A549 (cell line): ENCODE measurements at places on chromosomes 1 and 21. TPM values are rescaled to one million over a fixed set of nuclear protein-coding genes. Genes with fewer than 3 reads are reported as not detected.

TMEM201 gene
- 8.0 to 8.7 TPM (median 8.6 TPM) in 3 replicates for polyA plus RNA-seq

LIN28A gene
- polyA plus RNA-seq, result 0.03 TPM in 1 of 3 replicates, not detected in the others

AIRE gene
- polyA plus RNA-seq, result not detected in 3 replicates

C1orf116 gene
- polyA plus RNA-seq, result 3.2 to 3.6 TPM (median 3.4 TPM) in 3 replicates

RAP1GAP gene
- polyA plus RNA-seq, result 4.3 to 5.4 TPM (median 5.1 TPM) in 3 replicates

DARS2 gene
- 42.9 to 43.3 TPM (median 43.1 TPM) in 3 replicates for polyA plus RNA-seq

ST6GALNAC3 gene
- 0.92 to 1.5 TPM (median 1.1 TPM) in 3 replicates for polyA plus RNA-seq

ARHGEF16 gene
- 2.7 to 3.2 TPM (median 3.0 TPM) in 3 replicates for polyA plus RNA-seq

- no peak for DNase-seq
Observed at GRCh38 chr1:20095564-20096434, 23.5 kb downstream of the PLA2G2D start.

GRCh38 chr1:91567583-91567982 is 66.9 kb downstream of the CDC7 start:
- no peak for DNase-seq

DNA sequence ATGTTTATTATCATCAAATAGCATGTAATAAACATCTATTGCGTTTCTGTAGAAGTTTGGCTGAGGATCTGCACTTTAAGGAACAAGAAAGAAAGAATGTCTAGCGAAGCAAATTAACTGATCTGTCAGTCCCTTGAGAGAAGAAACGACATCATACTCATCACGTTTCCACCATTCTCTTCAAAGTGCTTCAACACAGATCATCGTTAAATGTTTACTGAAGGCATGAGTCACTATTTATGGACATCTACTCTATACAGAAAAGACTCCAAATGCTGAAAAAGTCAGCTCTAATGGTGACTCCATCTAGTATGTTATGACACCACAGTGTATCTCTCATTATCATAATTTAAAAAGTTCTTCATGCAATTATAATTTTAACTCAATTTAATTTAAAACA is 369.1 kb downstream of the RGS7 start:
- DNase-seq, result peak; percentile 10

- DNase-seq, result no peak
Observed at GRCh38 chr1:110667776-110668175, 7.0 kb downstream of the KCNA3 start.

- DNase-seq, result no peak
Observed at GRCh38 chr1:37031871-37032270, 2.4 kb downstream of the GRIK3 start.

DNA sequence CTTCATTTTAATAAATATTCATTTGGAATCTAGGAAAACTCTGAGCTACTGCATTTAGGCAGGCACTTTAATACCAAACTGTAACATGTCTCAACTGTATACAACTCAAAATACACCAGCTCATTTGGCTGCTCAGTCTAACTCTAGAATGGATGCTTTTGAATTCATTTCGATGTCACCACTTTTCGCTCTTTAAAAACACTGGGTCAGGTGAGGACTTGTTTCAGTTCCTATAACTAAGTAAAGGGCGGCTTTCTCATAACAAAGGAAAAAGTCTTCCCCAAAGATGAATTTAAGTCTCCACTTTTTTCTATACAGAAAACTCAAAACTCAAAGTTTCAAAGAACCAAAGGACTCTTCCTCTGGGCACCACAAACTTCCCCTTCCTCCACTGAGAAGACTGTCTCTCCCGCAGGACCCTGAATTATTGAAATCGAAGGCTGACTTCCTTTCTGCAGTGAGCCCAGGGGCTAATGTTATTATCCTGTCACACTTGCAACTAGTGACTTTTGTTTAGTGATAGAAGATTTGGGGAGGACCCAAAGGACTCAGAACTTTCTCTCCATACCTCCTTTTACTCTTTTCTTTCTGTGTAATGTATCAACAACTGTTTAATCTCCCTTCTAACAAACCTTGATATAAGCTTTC is 9.7 kb upstream of the DHX9 start:
- no peak for DNase-seq

GRCh38 chr1:108533351-108534083 is 26.4 kb upstream of the EEIG2 start:
- DNase-seq, result no peak

DNA sequence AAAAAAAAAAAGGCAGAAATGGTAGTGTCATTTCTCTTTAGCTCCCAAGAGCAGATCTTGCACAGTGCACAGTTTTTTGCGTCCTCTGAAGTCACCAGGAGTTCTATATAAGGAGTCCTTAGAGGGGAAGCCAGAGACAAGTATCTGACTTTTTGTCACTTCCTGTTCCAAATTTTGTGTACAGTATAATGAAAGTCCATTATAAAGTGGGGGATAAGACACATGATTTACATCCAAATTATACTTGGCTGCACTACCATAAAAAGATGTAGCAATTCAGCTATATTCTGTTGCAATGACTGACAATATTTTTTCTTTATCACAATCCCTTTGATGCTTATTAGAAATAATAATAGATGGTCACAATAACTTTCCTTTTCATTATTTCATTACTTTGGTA is 1276.9 kb upstream of the ADGRL2 start:
- DNase-seq, result no peak

DNA sequence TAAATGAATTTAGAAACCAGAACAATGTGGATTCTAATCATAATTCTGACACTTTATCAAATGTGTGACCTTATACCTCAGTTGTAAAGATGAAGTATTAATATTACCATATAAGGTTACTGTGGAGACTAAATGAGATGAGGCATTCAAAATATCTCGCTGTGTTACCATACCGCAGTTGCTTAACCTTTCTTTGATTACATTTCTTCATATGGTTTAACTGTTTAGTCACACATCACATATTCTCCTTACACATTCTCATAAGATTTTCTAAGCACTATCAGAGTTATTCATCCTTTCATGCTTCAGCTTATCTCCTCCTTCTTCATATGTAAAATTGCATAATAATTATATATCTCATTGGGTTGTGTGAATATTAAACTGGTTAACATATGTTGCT is 88.9 kb downstream of the LRRC53 start:
- DNase-seq, result no peak

DNA sequence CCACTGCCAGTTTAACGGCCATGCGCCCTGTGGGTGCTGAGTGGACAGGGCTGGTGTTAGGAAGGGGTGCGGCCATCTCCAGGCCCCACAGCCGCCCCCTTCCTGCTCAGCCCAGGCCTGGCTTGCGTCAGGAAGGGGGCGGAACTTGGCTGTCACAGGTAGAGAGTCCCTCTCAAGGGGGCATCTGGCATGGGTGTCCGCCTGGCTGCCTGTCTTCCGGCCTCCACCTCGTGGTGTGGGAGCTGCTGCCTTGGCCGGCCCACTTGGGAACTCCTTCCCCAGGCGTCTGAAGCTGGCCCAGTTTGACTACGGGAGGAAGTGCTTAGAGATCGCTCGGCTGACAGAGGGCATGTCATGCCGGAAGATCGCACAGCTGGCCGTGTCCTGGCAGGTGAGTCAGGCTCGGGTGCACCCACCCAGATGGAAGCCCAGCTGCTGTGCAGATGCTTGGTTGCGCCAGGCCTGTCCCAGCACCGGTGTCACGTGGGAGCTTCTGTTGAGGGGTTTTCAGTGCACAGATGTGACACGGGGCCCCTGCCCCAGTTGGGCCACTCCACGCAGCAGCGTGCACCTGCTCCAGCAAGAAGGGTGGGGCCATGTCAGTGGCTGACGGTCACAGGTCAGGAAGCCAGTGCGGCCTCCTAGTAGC is 9.1 kb upstream of the ATAD3B start:
- DNase-seq, result no peak

DNA sequence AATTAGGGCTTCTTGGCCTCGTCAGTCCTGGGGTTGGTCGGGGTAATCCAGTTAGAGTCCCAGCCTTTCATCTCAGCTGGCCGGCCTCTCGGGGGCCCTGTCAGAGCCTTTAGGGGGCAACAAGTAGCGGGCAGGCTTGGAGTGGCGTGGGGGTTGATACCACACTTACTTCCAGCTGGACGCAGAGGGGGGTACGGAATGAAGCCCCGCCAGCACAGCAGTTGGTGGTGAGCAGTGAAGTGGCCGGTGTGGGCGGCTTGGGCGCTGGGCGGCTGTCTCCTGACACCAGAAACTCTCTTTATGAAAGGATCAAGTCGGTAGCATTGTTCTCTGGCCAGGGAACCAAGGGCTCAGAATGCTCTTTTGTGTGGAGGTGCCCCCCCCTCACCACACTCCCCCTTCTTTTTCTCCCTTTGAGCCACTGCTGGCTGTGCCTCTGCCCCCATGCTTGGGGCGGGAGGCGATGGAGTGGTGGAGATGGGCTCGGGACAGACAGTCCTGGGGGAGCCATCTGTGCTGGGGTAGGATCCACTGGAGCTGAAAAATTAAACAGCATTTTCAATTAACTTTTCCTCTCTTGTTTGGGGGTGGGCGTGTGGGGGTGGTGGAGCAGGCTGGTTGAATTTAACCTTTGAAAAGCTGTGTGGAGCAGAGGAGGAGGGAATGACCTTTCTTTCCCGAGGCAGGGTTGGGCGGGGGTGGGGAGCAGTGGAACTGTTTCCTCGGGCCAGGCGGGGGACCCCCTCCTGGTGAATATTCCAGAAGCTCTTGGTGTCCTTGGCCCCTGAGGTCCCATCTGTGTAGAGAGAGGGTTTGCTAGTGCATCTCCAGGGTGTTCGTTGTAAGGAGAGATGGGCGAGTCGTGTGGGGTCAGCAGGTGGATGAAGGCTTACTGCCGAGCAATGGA is 102.7 kb downstream of the RNF220 start:
- DNase-seq, result no peak

- DNase-seq, result peak; percentile 7
Observed at GRCh38 chr21:34545079-34545884, 33.3 kb upstream of the KCNE1 start.

GRCh38 chr1:212107481-212107880 is 71.9 kb downstream of the DTL start:
- no peak for DNase-seq

- no peak for DNase-seq
Observed at GRCh38 chr1:173871500-173871899, 3.3 kb downstream of the ZBTB37 start.
